ENCODE measurements at places on chromosomes 6 and 20. TPM values are rescaled to one million over a fixed set of nuclear protein-coding genes. Genes with fewer than 3 reads are reported as not detected.

DNA sequence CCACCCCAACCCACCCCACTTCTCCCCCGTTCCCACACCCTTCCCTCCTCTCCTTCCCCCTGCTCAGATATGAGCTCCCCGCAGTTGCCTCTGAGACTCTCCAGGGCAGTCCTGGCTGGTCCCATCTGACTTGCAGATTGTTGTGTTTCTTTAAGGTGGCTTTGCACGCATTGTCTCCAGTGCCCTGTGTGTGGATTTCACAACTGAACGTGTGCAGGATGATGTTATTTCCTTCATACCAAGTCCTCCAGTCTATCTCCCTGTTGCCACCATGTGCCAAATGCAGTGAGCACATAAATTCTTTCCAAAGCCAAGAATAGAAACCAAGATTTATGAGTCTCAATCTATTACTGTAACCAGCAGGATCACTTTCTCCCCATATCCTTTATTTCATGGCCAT lies 79.1 kb downstream of the TMEM242 start:
- H3K4me3 ChIP-seq, result no peak overlapping the region
- no peak for DNase-seq
- peaks cover 15% of the 10 kb centered on the region for H3K27me3 ChIP-seq

GRCh38 chr6:117653949-117654348 lies 21.3 kb upstream of the NUS1 start:
- H3K27ac ChIP-seq, result no peak overlapping the region
- DNase-seq, result no peak

DNA sequence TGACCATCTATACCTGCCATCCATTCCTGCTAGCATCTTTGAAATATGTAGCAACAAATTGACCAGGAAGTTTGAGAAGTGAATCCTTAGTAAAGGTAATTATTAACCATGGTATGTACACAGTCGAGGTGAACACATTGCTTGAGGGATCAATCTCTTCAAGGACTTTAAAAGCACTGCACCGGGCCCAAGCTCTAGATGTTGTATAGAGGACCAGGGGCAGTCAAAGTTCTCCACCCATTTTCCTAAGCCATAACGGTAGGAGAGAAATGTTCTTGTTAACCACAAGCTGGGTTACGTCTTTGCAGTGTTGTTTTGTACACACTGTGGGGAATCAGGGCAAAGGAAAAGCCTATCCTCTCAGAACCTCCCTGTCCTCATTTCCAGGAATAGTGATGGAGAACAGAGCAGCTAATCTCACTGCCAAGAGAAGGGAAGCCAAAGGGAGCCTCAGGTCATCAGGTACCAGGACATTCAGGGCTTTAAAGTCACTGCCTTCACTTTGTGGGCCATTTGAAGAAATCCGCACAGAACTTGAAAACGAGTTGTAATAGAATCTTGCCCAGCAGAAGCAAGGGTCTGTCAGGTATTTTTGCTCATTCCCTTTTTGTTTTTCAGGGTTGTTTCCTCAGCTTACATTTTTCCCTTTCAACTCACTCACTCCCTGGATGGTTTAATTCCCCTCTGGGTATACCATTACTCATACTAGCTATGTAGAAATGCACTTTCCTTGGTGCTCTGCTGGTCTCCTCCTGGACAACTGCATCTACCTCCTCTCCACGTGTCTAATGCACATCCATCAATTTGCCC lies 5.3 kb upstream of the PM20D2 start:
- no peak for DNase-seq
- H3K27me3 ChIP-seq, result peaks cover 4% of the 10 kb centered on the region
- no peak overlapping the region for H3K27ac ChIP-seq
- no peaks in the 10 kb centered on the region for H3K4me1 ChIP-seq

GRCh38 chr6:137692806-137693205 lies 174.3 kb upstream of the TNFAIP3 start:
- H3K4me3 ChIP-seq, result peak overlapping the region; percentile 8
- peaks cover 41% of the 10 kb centered on the region for H3K4me1 ChIP-seq
- H3K27ac ChIP-seq, result peak overlapping the region; percentile 36
- no peaks in the 10 kb centered on the region for H3K36me3 ChIP-seq
- no peak for DNase-seq

- DNase-seq, result no peak
- H3K27ac ChIP-seq, result no peak overlapping the region
- H3K4me3 ChIP-seq, result no peak overlapping the region
- H3K4me1 ChIP-seq, result no peaks in the 10 kb centered on the region
Measured at GRCh38 chr6:158272324-158272723, 39.9 kb upstream of the TULP4 start.

DNA sequence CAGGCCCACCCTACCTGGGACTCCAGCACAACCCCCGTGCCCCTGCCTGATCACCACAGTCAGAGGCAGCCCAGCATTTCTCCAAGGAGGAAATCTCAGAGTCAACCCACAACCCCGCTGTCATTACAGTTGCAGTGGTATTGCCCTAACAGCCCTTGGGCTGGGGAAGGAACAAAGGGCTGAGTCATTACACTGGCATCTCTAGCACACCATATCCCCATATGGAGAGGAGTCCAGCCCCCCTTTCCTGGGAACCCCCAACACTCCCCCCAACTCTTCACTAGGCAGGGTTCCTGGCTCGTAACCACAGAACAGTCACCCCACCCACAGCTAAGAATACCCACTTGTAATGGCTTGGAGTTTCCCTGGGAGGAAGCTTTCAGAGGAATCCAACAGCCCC lies 149.4 kb upstream of the OGFRL1 start:
- no peak overlapping the region for H3K4me3 ChIP-seq
- no peak for DNase-seq
- no peaks in the 10 kb centered on the region for H3K4me1 ChIP-seq
- H3K36me3 ChIP-seq, result peaks cover 3% of the 10 kb centered on the region
- no peaks in the 10 kb centered on the region for H3K27me3 ChIP-seq

- no peaks in the 10 kb centered on the region for H3K27me3 ChIP-seq
- no peaks in the 10 kb centered on the region for H3K36me3 ChIP-seq
- no peak for DNase-seq
Measured at GRCh38 chr6:112037783-112038216, 16.1 kb upstream of the CCN6 start.

DNA sequence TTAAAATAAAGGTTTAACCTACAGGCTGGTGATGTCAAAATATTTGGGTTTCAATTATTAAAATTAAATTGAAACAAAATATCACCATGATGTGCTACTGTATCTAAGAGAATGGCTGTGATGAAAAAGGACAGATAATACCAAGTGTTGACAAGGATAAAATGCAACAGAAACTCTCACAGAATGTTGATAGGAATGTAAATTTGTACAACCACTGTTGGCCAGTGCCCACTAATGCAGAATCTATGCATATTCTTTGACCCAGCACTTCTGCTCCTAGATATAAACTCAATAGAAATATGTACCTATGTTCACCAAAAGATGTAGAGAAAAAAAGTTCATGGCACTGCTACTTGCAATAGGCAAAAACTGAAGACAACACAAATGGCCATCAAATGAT lies 41.1 kb upstream of the BTBD3 start:
- no peak overlapping the region for H3K4me3 ChIP-seq
- no peaks in the 10 kb centered on the region for H3K4me1 ChIP-seq
- no peaks in the 10 kb centered on the region for H3K36me3 ChIP-seq
- DNase-seq, result no peak
- no peaks in the 10 kb centered on the region for H3K27me3 ChIP-seq
- H3K27ac ChIP-seq, result no peak overlapping the region

GRCh38 chr6:147204843-147205311 lies 660 bp downstream of the STXBP5 start:
- no peak for DNase-seq
- no peaks in the 10 kb centered on the region for H3K36me3 ChIP-seq
- H3K27me3 ChIP-seq, result no peaks in the 10 kb centered on the region
- no peak overlapping the region for H3K27ac ChIP-seq
- H3K4me3 ChIP-seq, result peak overlapping the region; percentile 94
- H3K4me1 ChIP-seq, result peaks cover 41% of the 10 kb centered on the region

GRCh38 chr6:15362274-15363160 lies 116.6 kb downstream of the JARID2 start:
- peaks cover 42% of the 10 kb centered on the region for H3K4me1 ChIP-seq
- H3K36me3 ChIP-seq, result no peaks in the 10 kb centered on the region
- no peak for DNase-seq
- H3K4me3 ChIP-seq, result no peak overlapping the region

DNA sequence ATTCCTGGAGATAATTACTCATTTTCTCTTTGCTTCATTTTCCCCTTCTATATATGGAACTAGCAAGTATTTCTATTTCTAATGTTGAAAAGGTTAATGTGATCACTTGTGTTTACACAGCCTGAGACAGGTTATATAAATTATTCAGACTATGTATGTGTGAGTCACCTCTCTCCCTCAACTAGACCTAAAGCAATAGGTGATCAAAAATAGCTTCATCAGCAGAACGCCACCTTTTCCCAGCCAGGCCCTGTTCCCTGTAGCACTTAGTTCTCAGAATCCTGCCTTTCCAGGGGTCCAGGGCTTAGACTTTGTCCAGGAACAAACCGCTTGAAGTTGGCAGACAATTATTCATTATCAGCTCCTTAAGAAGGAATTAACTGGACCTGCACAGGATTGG lies 125.3 kb upstream of the EXOC2 start:
- no peak overlapping the region for H3K27ac ChIP-seq
- peaks cover 26% of the 10 kb centered on the region for H3K27me3 ChIP-seq
- DNase-seq, result no peak
- no peaks in the 10 kb centered on the region for H3K36me3 ChIP-seq
- no peak overlapping the region for H3K4me3 ChIP-seq

DNA sequence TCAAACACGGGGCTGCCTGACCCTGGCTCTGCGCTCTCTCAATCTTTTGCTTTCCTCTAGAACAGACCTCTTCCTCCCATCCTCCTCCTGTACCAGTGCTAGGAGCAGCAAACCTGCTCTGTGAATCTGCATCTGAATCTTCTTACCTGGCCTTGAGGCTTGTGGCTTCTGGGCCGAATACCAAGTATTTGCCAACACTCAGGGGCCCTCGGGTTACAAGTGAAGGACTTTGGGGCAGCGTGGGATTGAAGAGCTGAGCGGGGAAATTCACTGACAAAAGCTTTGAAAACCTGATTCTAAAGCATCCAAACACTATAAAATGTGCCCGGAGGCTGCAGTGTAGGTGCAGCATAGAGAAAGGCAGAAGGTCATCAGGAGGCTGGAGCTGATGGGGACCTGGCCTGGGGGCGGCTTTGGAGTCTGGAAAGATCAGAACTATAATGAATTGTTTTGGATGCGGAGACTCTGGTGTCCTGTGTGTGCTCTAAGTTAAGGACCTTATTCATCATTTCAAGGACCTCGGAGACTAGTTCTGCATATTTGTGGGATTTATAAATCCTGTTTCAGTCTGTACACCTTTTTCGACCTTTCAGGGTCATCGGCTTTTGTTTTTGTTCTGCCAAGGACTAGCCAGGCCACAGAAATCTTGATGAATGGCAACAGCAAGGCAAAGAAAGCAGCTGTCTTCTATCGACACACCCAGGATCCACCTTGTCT lies 16.4 kb upstream of the IGF2R start:
- peak overlapping the region; percentile 32 for H3K27ac ChIP-seq
- H3K27me3 ChIP-seq, result peaks cover 8% of the 10 kb centered on the region
- H3K36me3 ChIP-seq, result no peaks in the 10 kb centered on the region
- DNase-seq, result no peak
- no peak overlapping the region for H3K4me3 ChIP-seq
- peaks cover 11% of the 10 kb centered on the region for H3K4me1 ChIP-seq

GRCh38 chr20:38353316-38353715 lies 7.0 kb downstream of the LBP start:
- H3K36me3 ChIP-seq, result no peaks in the 10 kb centered on the region
- no peak for DNase-seq
- H3K27me3 ChIP-seq, result no peaks in the 10 kb centered on the region
- H3K4me3 ChIP-seq, result no peak overlapping the region
- peaks cover 5% of the 10 kb centered on the region for H3K4me1 ChIP-seq

DNA sequence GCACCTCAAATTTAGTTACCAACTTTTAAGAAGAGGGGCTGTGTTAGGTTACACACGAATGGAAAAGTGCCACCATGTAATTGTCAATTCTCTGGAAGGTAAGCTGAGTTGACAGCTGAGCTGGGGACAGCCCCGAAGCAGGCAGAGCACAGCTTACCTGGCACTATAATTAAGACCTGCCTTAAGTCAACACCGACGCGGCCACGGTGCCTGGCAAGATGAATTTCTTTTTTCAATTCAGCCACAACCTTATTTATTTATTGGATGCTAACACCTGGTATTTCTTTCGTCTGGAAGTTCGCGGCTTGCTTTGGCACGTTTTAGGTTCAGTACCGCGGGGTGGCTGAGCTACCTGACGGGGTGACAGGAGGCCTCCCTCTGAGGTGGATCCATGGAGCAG lies 40.6 kb upstream of the NFATC2 start:
- H3K36me3 ChIP-seq, result no peaks in the 10 kb centered on the region
- no peak for DNase-seq
- no peak overlapping the region for H3K27ac ChIP-seq
- no peak overlapping the region for H3K4me3 ChIP-seq

DNA sequence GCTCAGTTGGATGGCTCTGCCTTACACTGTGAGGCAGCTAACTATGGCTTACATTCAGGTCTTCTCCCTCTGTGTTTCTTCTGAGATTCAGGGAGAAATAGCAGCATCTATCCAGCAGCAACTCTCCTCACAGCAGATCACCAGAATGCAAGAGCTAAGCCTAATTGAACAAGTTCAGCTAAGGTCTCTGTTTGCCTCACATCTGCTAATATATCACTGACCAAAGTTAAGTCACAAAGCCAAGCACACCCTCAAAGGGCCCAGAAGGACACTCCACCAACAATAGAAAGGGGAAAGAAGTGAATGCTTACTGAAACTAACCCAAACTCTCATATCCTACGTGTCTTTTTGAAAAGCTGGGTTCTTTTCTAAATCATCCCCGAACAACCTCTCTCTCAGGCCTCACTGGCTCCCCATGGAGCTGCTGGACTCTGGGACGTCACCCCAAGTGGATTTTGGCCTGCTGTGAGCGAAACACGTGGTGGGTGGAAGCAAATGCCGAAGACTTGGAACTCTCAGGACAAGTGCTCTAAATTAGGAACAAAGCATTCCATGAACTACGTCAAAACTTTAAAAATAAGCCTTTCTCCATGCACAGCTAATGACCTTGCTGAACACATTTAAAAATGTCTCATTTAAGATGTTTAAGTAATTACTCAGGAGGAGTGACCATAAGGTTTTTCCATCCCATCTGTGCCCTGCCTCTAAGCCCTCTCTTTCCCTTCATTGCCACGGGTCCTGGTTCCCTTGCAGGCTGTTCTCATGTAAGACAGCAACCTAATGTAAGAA lies 167.5 kb upstream of the PLCB4 start:
- DNase-seq, result no peak
- H3K4me3 ChIP-seq, result no peak overlapping the region
- peaks cover 4% of the 10 kb centered on the region for H3K36me3 ChIP-seq
- peaks cover 6% of the 10 kb centered on the region for H3K4me1 ChIP-seq
- peak overlapping the region; percentile 28 for H3K27ac ChIP-seq
- H3K27me3 ChIP-seq, result no peaks in the 10 kb centered on the region

GRCh38 chr20:59822291-59823029 lies 111.0 kb downstream of the SYCP2 start:
- no peaks in the 10 kb centered on the region for H3K36me3 ChIP-seq
- H3K4me1 ChIP-seq, result peaks cover 13% of the 10 kb centered on the region
- DNase-seq, result no peak

The GRM1 gene
- 0.63 TPM for total RNA-seq

The CPXM1 gene
- 200 TPM for total RNA-seq

The LY6G6C gene
- total RNA-seq, result 1.2 TPM

The CST4 gene
- not detected for total RNA-seq

The TGM2 gene
- total RNA-seq, result 1.2 TPM

The C20orf173 gene
- total RNA-seq, result not detected

The MAP3K7 gene
- 37.9 TPM for total RNA-seq
